COLO829 (cell line): ENCODE measurements at places on chromosomes 1 and 21.
A peak's percentile ranks its signal among the peaks of the same experiment; 100 is the strongest.

GRCh38 chr1:155472491-155473083, 90.0 kb downstream of the ASH1L start:
- no peak for DNase-seq

GRCh38 chr1:9836632-9836960, 12.8 kb upstream of the CLSTN1 start:
- no peak for DNase-seq

DNA sequence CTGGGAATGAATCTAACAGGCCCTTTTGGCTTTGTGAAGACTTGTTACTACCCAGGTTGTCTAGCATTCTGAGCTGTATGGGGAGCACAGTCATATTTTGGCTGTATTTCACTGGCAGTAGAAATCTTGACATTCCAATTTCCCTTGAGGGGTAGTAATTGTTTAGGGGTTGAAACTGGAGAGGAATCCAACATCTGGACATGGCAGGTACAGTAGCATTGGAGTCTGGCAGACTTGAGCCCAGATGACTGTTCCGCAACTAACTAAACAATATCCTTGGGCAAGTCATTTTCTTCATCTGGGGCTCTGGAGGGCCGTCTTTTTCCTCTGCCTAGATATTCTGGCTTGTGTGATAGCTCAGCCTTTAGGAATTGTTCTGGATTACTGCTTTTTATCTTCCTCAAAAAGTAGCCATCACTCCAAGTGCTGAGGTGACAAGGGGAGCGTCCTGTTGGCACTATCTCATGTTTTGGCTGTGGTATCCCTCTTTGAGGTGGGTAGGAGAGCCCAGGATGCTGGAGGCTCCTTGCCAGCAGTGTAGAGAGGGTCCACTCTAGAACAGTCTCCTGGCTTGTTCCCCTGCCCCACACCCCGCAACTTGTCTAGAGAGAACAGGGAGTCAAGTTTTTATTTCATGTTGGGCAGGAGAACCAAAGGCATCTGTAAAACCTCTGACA, 22.7 kb upstream of the NBL1 start:
- DNase-seq = no peak

GRCh38 chr1:210483821-210484220, 155.1 kb downstream of the HHAT start:
- peak; percentile 45 for DNase-seq

GRCh38 chr21:29777160-29777559, 162.6 kb downstream of the GRIK1 start:
- DNase-seq = no peak

DNA sequence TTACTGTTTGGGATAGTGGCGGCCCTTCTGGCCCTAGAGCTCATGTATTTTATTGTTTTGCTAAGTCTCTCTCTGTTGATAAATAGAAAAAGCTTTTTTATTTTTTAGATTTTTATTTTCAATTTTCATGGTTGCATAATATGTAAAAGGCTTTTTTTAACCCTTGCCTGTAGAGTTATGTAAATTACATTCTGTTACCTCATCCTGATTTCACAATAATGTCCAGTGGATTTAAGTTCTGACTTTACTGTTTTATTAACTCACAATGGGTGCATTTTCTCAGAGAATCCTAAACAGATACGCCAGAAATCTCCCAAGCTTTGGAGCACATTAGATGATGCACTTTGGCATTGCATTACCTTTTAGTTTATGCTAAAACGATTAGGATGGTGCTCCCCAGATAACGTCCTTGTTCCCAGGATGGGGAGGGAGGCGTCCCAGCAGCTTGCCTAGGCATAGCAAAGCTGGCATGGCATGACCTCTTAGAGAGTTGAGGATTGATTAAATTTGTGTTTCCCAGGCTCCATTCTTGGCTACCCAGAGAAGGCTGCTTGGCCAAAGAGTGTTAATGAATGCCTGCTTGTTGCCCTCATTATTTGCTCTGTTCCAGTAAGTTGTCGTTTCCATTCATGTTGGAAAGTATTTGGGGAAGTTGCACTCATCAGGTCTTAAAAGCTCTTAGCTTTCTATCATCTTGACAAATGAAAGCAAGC, 17.1 kb downstream of the UTP25 start:
- DNase-seq = no peak

GRCh38 chr1:31706384-31707058, 2.7 kb upstream of the COL16A1 start:
- DNase-seq = no peak

GRCh38 chr1:78114034-78114956, 68.5 kb downstream of the GIPC2 start:
- peak; percentile 74 for DNase-seq

DNA sequence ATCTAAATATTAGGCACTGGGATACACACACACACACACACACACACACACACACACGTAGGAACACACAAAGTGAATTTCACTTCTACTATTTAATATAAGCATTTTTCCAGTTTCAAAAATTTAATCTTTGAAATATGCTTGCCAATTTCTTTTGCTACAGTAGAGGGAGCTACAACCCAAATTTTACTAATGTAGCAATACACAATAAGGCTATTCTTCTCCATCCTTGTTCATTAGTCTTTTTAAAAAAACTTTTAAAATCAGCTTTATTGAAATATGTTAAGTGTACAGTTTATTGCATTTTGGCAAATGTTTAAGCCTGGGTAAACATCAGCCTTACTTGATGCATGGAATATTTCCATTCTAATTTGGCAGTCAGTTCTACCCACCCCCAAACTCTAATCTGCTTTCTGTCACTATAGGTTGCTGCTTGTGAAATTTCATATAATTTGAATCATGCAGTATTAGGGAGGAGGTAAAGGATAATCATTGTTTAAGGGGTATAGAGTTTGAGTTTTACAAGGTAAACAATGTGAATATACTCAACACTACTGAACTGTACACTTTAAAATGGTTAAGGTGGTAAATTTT, 93.0 kb upstream of the TENT5C start:
- DNase-seq = peak; percentile 37

DNA sequence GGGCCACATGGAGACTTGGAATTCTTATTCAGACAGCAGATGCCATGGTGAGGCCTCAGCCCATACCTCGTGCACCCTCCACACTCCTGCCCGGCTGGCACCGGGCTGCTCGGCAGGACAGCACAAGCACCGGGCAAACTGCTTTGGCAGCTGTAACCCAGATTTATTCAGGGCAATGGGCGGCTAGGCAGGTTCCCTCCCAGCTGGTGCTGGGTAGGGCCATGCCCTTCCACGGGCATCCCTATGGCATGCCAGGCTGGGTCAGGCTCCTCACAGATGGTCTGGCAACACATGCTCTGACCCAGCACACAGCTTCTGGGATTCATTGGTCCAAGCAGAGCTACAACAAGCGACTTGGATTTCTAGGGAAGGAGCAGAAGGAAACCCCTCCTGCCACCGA, 53.4 kb downstream of the ATP1A1 start:
- DNase-seq = no peak

DNA sequence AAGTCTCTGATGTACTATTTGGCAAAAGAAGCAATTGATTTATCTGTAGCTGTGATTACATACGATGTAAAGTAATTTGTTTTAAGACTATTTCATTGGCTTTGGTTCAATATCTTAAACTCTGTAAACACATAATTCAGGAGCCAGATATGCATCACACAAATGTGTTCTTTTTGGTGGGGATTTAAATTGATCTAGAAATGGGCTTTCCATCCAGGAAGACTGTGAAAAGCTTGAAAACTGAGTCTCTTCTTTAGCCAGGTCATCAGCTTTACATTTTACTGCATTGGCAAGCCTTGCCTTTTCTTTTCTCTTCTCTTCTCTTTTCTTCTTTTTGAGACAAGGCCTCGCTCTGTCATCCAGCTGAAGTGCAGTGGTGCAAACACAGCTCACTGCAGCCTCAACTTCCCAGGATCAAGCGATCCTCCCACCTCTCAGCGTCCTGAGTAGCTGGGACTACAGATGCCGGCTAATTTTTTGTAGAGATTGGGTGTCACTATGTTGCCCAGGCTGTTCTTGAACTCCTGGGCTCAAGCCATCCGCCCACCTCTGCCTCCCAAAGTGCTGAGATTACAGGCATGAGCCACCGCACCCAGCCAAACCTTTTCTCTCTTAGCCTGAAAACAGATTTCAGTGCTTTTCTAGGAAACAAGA, 1.4 kb downstream of the RCAN3 start:
- DNase-seq = no peak

- DNase-seq = no peak
Measured at GRCh38 chr1:182668521-182669054, 15.8 kb downstream of the RGS8 start.

GRCh38 chr1:44830900-44831304, 12.2 kb downstream of the PTCH2 start:
- DNase-seq = no peak

- no peak for DNase-seq
Measured at GRCh38 chr1:174401075-174401474, 46.7 kb upstream of the GPR52 start.

GRCh38 chr1:19949016-19949415, 25.6 kb upstream of the PLA2G2E start:
- peak; percentile 59 for DNase-seq

- DNase-seq = no peak
Measured at GRCh38 chr1:178263341-178263740, 169.4 kb downstream of the RASAL2 start.

DNA sequence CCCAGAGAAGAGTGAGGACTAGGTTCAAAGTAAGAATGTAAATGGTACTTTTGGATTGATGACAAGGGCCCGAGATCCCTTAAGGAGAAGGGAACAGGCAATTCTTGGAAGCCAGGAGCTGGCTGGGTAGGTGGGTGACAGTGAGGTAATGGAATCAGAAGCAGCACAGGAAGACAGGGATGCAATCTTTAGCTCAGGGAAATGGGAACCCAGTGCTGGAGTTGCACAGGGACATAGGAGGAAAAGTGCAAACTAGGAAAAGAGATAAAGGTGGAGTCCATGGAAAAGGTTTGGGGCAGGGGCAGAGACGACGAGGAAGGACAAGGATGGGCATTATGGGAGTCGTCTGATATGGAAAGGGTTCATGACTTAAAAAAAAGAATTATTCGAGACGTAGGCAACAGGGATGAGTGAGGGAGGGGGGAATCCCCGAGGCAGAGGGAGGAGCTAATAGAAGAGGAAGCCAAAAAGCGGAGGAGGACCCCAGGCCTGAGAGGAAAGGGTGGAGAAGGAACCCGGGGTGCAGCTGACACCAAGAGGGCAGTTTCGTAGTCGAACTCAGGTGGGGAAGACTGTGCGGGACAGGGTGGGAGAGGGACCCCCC, 495 bp downstream of the PI4KB start:
- peak; percentile 68 for DNase-seq

DNA sequence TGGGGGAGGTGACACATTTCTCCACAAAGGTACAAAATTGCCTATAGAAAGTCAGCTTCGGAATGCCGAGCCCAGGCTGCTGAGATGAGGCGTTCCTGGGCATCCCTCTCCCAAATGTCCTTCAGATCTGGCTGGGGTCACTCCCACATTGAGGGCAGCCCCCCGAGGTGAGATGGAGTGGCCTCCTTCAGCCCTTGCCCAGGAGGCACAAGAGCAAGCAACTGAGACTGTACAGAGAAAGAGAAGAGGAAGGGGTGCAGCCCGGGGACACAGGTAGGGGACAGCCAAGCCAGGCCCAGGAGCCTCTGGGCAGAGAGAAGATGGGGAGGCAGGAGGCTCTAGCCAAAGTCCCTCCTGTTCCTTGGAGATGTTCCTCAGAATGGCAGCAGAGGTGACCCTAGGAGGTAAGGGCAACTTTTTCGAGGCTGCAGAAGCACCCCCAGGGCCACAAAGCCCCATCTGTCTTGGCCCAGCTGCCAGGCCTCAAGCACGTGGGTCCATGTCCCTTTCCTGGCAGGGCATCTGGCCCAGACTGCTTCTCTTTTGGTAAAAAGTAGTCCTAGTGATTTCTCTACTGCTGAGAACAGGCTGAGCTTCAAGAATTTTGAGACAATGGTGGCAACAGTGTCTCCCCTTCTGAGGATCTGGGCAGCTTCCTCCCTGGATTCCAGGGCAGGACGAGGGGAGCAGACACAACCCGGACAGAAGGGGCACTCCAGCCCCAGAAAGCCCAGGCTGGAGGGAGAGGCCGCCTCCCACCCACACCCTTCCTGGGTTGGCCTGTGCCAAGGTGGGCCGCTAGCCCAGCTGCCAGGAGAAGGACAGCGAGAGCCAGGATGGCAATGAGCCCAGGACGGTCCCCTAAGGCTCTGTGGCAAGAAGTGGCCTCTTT, 68.0 kb downstream of the LRRN2 start:
- DNase-seq = no peak

DNA sequence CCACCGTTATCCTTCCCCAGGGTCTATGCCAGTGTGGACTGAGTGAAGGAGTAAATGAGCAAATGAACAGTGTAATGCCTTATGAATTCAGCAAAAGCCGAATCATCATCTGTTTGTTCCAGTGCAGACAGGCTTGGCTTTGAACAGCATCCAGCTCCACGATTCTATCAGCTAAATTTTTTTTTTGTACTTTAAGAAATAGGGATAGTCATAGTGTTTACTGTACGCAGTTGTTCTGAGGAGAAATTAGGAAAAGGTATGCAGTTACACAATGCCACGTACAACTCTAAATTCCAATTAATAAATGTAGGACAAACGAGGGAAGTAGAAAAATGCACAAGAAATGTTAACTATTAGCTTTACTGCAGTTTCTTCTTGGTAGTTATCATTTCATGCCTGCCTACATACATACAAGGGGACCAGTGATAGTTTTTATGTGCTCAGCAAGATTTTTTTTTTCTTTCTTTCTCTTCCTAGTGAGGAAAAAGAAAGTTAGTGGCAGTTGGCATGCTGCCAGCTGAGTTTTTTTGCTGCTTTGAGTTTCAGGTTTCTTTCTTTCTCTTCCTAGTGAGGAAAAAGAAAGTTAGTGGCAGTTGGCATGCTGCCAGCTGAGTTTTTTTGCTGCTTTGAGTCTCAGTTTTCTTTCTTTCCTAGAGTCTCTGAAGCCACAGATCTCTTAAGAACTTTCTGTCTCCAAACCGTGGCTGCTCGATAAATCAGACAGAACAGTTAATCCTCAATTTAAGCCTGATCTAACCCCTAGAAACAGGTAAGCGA, at the start of gene IFI44L:
IFI44L (plus strand) TSS at position 646 of the 777 bp plus-strand sequence. CDS start 7,468 bp downstream, outside the sequence.
- DNase-seq = peak; percentile 4

- no peak for DNase-seq
Measured at GRCh38 chr1:208450958-208451357, 206.8 kb upstream of the PLXNA2 start.

DNA sequence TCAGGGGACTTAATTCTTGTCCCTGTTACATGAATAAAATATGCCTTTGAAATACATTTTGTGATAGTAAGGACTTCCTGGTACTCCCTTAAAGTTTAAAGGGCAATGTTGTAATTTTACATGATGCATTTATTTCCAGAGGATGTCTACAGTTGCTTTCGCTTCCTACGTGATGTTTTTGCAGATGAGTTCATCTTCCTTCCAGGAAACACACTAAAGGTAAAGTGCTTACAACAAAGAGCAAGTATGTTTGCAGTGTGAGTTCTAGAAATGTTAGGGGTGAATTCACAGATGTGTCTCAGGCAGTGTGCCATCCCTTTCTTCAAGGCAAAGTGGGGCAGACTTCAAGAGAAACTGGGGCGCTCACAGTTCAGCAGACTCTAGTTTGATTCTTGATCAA, 31.2 kb downstream of the GNPAT start:
- DNase-seq = no peak

- peak; percentile 54 for DNase-seq
Measured at GRCh38 chr1:20376880-20377494, 86.3 kb downstream of the VWA5B1 start.
